Activated CD4-positive, alpha-beta T cell treated with anti-CD3 and anti-CD28 coated beads, Interleukin-2, amount 10 ng/mL, durations not matched to agents 7 days and 5 days (primary cell): ENCODE measurements at places on chromosomes 1 and 21.

DNA sequence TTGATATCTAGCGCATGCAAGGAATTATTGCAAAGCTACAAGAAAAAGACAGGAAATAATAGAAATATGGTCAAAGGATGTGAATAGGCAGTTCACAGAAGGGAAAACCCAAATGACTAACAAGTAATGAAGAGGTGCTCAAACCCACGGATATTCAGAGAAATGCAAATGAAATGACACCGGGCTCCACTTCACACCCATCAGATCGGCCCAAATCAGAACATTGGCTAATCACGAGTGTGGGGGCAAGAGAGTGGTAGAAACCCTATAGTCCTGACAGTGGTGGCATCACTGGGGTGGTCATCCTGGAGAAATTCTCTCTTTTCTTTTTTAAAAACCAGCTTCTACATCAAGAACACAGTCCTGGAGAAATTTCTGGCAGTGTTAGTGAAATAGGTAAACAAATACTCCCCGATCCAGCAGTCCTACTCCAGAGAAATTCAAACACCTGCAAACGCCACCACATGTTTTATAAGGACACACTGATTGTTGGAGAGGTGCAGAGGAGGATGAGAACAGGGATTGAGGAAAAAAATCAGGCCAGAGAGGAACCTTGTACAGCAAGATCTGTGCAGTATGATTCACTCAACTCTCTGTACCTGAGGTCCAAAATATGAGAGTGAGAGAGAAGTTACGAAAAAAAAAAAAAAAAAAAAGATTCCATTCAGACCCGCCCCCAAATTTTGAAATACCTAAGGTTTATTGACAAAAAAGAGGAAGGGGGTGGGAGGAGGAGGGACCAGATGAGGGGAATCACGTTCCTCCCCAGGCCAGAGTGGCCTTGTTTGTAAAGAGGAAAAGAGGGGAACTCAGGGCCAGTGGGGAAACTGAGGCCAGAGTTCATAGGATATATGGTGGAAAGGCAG, 9.2 kb upstream of the TNFRSF1B start:
- DNase-seq, result no peak

- no peak for DNase-seq
Measured at GRCh38 chr21:15439726-15440125, 290.1 kb upstream of the USP25 start.

GRCh38 chr1:183734543-183735036, 70.3 kb upstream of the RGL1 start:
- DNase-seq, result no peak

- DNase-seq, result no peak
Measured at GRCh38 chr1:61570191-61570590, 154.8 kb downstream of the TM2D1 start.

- no peak for DNase-seq
Measured at GRCh38 chr1:42847721-42848460, 1.5 kb downstream of the ZNF691 start.

GRCh38 chr1:108880850-108881249, 4.1 kb downstream of the GPSM2 start:
- no peak for DNase-seq

GRCh38 chr21:45078877-45079281, 4.5 kb downstream of the ADARB1 start:
- peak; percentile 90 for DNase-seq

DNA sequence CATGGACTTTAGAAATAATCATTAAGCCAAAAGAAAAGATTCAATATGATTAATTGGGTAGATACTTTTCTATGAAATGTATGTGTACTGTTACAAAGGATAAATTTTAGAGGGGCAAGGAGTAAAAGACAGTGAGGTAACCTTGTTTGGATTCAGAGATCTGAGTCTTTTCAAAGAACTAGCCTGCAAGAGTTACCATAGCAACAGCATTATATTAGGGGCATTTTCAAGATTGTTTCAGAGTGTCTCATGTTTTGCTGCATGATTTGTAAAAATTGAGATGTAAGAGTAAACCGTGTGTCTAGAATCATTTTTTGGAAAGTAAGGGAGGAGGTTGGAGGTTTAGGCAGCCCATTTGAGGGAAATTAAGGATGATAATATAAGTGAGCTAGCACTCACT, 70.6 kb upstream of the KIAA1614 start:
- no peak for DNase-seq

DNA sequence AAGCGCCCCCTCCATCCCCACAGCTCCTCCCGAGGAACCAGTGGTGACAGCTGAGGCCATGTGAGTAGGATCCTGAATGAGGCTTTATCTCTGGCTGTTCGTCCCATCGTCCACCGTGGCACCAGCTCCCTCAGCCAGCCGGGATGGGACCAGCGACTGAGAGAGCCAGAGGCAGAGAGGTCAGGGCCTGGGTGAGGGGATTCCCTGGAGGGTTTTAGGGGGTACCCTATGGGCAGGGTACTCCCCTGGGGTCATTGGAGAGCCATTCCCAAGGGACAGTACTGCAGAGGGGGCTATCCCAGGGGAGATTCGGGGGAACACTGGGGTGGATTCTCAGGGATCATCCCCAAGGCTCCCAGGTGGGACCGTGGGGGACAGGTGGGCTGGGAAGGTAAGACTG, 2.4 kb downstream of the TMEM125 start:
- DNase-seq, result no peak

DNA sequence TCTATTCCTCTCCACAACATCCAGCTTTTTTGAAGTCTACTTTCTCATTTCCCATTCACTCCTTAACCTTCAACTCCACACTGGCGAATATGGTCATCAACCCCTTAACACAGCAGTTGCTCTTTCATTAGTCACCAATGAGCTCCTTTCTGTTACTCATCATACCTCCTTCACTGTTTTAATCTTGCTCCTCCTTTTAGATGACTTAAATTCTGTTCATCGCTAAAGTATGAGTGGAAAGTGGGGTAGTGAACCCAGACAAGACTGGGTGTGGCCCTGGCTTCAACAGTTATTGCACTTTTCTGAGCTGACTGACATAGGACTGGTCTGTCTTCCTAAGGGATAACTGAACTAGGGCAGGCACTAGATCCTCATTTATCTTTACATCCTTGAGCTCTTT, 51.3 kb downstream of the AKT3 start:
- DNase-seq, result no peak

DNA sequence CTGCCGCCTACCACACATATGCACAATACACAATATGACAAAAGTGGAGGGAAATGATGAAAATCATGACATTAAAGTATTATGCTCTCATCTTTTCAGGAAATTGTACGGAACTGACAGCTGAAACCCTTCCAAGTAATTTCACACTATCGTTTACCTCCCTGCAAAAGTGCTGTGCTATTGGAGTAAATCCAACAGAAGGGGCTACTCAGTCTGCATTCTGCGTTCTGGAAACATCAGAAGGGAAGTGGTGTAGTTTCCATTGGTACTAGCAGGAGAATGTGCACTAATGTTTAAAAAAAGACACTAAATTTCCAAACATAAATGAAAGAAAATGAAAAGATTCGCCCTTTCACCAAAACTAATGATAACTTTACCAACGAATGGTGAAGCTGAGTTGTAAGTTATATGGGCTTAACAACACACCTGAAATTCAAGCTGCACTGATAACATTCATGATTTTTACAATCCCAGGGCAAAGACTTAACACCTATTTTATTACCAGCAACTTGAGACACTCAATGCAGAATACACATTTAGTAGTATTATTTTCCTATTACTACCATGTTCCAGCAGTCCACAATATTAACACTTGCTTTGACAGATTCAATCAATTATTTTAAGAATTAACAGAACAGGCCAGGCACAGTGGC, 3.2 kb downstream of the DENND1B start:
- DNase-seq, result no peak

DNA sequence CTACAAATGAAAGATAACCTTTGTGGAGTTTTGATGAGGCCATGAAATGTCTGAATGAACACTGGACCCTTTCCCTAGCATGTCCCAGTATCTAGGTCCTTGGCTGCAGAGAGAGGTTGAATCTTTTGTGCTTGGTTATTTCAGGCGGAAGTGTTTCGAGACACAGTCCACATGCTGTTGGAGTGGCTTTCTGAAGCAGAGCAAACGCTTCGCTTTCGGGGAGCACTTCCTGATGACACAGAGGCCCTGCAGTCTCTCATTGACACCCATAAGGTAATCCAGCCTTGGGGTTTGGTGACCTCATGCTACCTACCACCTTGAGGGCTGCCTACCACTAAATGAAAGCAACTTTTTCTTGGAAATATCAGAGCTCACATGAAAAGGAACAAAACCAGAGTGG, 38.9 kb upstream of the BMP8A start:
- peak; percentile 14 for DNase-seq

DNA sequence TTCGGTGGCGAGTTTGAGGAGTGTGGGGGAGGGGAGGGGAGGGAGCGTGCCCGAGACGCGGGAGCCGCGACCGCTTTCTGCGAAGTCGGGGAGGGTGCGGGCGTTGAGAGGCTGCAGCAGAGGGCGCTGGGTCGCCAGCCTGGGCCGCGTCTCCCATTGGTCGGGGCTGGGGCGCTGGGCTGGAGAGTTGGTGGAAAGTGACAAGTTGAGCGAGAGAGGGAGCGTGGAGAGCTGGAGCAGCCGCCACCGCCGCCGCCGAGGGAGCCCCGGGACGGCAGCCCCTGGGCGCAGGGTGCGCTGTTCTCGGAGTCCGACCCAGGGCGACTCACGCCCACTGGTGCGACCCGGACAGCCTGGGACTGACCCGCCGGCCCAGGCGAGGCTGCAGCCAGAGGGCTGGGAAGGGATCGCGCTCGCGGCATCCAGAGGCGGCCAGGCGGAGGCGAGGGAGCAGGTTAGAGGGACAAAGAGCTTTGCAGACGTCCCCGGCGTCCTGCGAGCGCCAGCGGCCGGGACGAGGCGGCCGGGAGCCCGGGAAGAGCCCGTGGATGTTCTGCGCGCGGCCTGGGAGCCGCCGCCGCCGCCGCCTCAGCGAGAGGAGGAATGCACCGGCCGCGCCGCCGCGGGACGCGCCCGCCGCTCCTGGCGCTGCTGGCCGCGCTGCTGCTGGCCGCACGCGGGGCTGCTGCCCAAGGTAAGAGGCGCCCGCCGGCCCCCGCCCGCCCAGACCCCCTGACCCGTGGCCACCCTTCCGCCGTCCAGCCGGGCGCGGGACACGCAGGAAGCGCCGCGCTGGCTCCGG, at the start of gene ROR1:
TSS of gene ROR1 (plus strand) at position 203 of the 802 bp plus-strand sequence.
- peak; percentile 66 for DNase-seq

- DNase-seq, result no peak
Measured at GRCh38 chr1:39640861-39641260, 1.4 kb upstream of the HEYL start.

DNA sequence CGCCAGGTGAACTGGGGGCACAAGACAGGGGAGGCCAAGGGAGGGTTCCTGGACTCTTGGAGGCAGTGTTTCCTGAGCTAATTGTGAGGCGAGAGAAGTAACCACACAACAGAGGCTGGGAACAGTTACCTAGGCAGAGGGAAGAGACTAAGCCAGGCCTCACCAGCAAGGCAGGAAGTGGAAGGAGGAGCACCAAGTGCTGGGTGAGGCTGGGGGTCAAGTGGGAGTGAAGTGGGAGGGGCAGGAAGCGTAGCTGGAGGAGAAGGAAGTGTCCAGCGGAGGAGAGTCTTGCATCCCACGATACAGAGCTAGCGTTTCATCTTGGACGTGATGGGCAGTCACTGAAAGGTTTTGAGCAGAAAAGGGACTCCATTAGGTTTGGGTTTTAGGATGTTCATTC, 48.3 kb upstream of the CAPZB start:
- DNase-seq, result no peak

GRCh38 chr1:152002960-152003359, 9.3 kb upstream of the S100A10 start:
- DNase-seq, result no peak

- no peak for DNase-seq
Measured at GRCh38 chr1:227785805-227786671, 29.4 kb upstream of the PRSS38 start.

DNA sequence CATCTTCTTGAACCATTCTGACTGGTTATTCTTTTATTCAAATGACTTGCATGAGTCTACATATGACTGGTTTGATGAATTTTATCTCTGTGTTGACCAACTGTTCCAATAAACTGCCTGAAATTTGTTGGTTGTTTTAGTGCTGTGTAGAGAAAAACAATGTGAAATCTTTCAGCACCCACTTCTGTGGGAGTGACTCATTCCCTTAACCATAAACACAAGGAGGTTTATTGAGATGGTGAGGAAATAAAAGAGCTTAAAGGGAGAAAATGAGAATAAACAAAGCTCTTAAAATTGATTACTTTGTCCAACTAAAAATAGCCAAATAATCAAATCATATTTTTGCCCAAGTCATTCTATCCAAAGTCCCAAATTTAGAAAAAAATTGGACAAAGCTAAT, 341.1 kb downstream of the TGFB2 start:
- no peak for DNase-seq

DNA sequence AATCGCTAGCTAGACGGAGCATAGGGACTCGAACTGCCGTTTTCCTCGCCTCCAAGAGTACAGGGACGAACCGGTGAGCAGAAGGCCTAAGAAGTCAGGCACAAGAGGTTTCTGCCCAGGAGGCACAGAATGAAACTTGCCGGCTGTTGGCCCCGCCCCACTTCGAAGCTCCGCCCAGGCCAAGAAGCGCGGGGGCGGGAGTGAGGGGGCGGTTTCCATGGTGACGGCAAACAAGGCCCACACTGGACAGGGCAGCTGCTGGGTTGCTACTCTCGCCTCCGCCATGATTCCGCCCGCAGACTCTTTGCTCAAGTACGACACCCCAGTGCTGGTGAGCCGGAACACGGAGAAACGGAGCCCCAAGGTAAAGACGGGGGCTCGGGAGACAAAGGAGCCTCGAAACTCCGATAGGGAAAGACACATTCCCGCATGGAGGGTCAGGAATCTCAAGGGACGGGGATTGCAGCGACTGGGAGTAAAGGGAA, at the start of gene DNALI1:
TSS of gene DNALI1 (plus strand) at position 229 of the 485 bp plus-strand sequence. CDS start at position 284, 55 bp downstream.
- DNase-seq, result peak; percentile 37

- no peak for DNase-seq
Measured at GRCh38 chr21:17393413-17393812, 119.4 kb upstream of the CXADR start.

DNA sequence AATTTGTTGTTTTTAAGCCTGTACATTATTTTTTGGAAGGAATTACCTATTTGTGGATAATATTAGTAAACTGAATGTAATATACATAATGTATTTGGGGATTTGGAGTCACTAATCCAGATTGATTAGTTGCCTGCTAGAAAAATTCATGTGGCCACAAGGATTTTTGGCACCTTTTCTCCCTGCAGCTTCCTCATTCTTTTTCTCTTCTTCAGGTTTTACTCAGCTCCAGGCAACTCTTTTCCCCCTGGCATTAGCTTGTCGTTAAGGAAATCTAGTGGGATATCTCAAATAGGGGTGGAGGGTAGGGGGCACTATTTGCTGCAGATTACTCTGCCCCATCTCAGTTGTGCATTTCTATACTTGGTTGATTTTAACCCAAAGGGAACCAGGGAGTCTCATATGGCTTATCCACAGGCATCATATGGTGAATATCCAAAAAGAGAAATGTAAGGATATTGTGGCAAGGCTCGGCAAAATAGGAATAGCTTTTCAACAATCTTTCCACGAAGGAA, 203.1 kb downstream of the NFIA start:
- DNase-seq, result no peak

- no peak for DNase-seq
Measured at GRCh38 chr1:97209381-97209957, 487.9 kb downstream of the PTBP2 start.

- no peak for DNase-seq
Measured at GRCh38 chr21:21415741-21416140, 417.5 kb downstream of the NCAM2 start.

GRCh38 chr1:12177156-12177998, 10.6 kb downstream of the TNFRSF1B start:
- peak; percentile 32 for DNase-seq

GRCh38 chr1:201051399-201051798, 27.9 kb upstream of the KIF21B start:
- no peak for DNase-seq

- DNase-seq, result no peak
Measured at GRCh38 chr1:245600658-245601057, 445.9 kb downstream of the KIF26B start.
